Left renal cortex interstitium (tissue), 4 donors: ENCODE measurements at places on chromosomes 7 and 10.

DNA sequence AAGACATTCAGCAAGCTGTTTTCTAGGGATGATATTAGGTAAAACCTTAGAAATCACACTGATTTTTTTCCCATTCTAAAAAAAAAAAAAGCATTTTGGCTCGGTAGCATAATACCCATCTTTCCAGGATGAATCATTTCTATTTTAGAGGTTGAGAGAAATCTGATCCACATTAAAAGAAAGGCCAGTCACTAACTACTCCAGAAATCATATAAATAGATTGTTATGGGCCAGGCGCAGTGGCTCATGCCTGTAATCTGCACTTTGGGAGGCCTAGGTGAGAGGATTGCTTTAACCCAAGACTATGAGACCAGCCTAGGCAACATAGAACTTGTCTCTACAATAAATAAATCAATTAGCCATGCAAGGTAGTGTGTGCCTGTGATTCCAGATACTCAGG, 164.3 kb downstream of the BAMBI start:
- DNase-seq, result no peak

- DNase-seq, result no peak
Measured at GRCh38 chr10:84339025-84339424, 10.6 kb downstream of the CCSER2 start.

DNA sequence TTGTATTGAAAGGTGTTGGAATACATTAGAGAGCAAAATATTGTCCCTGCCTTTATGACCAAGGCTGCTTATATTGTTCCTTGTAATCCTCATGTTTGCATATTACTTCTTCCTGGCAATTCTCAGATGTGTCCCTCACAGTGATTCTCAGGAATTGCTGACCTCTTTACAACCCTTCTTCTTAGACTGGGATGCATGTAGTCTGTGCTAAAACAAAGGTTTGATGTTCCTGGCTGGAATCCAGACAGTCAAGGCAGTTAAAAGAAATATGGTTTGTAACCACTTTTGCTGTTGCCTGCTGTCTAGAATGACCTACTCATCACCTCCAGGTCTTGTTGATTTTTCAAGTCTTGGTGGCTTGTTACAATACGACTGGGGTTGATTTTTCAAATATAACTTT, 367.6 kb downstream of the HGF start:
- DNase-seq, result no peak

GRCh38 chr10:58757352-58758065, 244.8 kb downstream of the BICC1 start:
- DNase-seq, result no peak

GRCh38 chr7:142146124-142146523, 34.6 kb downstream of the MGAM2 start:
- no peak for DNase-seq

DNA sequence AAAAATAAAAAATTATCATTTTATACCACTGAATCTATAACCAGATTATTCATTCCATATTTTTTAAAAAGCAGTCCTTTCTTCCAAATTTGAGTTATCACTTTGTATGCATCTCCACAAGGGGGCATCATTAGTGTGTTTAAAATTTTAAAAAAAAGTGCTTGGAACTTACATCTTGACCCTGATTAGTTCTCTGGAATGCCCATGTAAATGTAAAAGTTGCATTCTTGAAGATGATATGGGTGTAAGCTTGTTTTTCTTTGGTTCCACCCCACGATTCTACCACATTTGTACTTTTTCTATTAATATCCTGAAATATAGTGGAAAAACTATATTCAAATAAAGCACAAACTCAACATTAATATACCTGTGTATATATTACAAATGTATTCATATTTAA, 144.9 kb downstream of the ELAPOR2 start:
- no peak for DNase-seq

- no peak for DNase-seq
Measured at GRCh38 chr7:55423277-55423711, 58.2 kb downstream of the LANCL2 start.

DNA sequence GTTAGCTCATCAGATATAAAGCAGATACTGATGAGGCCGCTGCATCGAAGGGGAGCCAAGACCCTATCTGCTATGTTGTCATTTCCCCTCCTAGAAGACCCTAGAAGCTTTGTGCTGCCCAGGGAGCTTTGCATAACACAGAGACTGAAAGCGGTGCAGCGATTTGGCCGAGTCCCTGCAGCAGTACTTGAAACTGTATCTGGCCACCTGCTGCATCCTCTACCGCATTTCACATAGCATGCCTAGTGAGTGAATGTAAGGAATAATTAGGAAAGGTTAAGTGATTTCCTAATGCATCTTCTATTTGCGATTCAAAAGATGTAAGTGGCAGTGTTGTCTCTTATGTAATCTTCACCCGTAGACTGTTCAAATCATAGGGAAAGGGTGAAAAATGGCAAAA, 106.7 kb downstream of the LRMDA start:
- DNase-seq, result no peak

GRCh38 chr7:70712942-70713341, 419.0 kb upstream of the GALNT17 start:
- no peak for DNase-seq

DNA sequence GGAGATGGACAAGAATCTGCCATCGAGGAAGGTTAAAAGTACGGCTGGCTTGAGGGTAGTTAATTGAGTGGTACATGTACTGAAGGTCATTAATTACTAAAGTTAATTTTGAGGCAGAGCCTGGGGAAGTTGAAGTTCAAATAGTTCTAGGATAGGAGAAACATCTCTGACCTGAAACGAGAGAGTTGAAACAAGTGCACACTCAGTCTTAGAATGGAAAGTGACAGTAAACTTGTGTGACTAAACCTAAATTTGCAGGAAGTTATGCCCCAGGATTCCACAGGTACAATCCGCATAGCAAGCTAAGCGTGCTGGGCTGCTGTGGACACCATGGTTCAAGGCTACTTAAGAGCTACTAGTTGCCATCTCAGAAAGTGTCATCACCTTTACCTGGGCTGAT, 209.9 kb downstream of the CHCHD3 start:
- DNase-seq, result no peak

DNA sequence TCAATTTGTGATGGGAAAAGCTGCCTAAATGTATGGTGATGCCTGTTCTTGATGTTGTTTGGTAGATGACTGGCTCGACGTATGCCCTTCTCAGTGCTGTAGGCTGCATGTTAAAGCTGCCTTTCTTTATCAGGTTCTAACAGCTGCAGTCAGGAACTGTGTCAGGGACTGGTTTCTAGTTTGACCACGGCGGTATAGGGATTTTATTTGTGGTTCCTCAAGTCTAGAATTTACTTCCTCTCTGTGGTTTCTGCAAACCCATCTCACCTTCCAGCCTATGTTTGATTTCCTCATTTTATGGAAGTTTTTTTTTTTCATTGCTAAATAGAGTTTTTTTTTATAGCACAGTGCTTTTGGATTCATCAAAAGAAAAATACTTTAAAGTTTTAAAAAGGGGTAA, 26.5 kb downstream of the LMTK2 start:
- DNase-seq, result no peak

DNA sequence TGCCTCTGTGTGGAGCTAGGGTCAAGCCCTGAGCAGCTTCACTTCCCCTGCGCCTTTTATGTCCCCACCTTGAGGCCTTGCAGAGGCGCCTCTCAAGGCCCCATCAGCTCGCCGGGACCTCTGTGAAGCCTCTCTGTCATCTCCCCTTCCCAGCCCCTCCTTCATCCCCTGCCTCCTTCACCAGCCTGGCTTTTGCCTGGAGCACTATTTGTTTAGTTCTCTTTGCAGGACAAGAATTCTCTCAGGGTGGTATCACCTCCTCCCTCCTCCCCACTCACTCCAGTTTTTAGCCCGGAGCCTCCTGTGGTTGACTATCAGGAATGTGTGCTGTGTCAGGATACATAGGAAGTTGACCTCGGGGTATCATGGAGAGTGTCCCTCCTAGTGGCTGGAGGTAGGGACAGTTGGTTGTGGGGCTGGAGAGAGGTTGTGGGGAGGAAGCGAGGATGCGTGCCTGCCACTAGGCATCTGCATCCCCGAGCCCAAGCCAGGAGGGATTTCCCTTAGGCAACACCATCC, 89.8 kb upstream of the ANLN start:
- DNase-seq, result no peak

DNA sequence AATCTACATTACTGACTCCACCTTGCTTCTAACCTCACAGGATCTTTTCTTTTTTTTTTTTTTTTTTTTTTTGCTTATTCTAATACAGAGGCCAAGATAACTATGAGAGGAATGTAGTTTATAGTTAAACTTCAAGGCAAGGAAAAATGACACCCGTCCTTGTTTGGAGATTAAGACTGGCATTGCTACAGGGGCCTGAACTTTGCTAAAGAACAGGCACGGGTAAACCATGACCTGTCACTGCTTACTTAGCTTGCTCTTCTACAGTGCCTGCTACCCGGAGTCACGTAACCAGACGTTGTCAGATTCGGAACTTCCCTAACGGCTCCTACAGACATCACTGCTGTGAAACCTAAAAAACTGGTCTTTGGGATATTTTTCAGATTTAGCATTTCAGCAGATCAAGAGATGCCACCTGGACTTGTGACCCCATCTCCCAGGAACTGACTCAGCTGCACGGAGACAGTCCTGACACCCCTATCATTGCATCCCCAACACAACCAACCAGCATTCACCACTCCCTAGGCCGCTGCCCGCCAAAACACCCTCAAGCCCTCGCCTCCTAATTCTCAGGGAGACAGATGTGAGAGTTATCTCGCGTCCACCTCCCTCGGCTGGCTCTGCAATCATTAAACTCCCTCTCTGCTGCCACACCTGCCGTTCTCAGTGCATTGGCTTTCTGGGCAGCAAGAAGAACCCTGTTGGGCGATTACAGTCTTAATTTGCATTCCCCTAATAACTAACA, 27.5 kb downstream of the MAD1L1 start:
- no peak for DNase-seq

DNA sequence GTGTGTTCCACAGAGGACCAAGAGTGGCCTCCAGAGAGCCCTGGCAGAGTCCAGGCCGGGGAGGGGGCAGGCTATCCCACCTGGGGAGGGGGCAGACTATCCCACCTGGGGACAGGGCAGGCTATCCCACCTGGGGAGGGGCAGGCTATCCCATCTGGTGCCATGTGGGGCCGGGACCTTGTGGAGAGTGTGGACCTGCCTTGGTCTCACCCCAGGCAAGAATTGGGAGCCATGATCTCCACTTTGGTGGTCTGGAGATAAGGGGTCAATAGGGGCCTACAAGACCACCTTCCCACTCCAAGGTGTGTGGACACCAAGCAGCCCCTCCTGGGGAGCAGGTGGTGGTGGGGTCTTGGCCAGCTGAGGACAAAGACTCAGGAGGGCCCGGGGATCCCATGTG, 138.2 kb downstream of the EBF3 start:
- DNase-seq, result no peak

DNA sequence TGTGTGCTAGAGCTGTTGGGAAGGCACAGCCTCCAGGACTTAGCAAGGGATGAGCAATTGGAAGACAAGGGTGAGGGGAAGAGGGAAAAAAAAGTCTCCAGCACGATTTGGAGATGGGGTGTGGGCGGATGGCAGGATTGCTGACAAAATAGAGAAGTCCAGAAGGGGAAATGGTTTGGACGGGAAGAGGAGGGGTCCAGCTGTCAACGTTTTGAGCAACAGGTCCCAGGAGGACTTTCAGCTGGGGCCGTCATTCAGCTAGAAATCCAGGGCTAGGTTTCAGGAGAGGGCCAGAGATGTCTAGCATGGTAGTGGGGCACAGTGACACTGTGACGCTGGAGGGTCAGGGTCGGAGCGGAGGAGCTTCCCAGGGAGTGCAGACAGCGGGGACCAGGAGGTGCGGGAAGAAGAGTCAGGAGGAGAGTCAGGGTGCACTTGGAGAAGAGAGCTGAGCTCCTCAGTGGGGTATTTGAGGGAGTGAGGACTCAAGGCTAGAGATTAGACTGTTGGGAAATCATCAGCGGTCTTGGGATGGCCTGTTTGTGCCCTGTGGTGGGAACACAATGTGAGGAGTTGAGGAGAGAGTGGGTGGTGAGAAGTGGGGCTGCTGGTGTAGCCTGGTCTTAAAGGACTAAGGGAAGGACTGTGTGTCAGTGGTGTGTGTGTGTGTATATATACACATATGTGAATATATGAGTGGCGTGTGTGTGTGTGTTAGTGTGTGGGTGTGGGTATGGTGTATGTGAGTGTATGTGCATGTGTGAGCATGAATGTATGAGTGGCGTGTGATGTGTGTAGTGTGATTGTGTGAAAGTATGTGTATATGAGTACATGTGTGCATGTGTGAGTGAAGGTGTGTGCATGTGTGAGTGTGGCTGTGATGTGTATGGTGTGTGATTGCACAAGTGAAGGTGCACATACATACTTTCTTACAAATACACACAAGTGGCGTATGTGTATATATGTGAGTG, 3.8 kb downstream of the ZYX start:
- DNase-seq, result no peak

GRCh38 chr7:129536323-129536722, 34.0 kb downstream of the SMKR1 start:
- DNase-seq, result no peak

GRCh38 chr10:122117475-122117874, 128.5 kb downstream of the TACC2 start:
- no peak for DNase-seq

DNA sequence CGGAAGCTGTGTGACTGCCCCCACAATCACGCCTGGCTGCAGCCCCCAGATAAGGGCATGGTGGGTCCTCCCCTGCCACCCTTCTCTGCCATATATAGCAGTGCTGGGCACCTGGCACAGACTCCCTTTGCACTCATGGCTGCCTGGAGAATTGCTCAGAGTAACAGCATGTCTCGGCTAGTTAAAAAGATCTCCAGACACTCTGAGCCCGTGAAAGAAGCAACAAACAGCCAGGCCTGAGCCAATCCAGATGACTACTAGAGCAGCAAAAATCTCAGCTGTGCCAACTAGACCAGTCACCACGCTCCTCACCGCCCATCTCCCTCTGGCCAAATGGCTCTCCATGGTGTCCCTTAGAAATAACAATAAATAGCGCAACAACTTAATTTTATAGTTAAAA, 71.3 kb downstream of the PARD3 start:
- no peak for DNase-seq

DNA sequence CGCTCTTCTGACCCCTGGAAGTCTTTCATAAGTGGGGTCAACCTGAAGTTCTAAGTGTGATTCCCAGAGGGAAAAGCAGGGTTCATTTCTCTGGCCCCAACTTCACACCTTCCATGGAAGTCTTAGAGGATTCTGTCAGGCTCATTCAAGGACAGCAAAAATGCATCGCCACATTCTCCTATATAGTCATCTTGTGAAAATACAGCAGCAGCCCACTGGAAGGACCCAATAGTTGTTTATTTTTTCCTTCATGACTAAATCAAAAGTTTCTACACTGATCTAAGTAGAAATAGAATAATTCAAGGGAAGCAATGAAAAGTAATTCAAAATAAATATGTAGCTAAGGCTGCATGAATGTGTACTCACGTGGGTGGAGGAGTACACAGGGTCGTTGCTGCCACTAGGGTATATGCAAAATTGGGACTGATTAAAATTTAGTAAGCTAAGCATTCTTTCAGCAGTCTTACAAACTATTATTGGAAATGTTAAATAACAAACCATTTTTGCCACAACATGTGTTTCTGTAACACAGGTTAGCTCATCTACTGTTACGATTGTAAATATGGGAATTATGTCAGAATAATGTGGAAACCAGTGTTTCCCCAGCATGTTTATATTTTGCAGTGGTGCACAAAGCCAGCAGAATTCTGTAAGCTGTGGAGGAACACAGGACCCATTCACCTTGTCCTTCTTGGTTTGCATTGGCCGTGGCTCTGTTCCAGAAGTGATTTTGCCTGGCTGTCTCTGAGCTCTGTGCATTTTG, 33.5 kb downstream of the EEPD1 start:
- DNase-seq, result no peak
